ENCODE measurements at places on chromosomes 7 and 10. TPM values are rescaled to one million over a fixed set of nuclear protein-coding genes. Genes with fewer than 3 reads are reported as not detected.
A peak's percentile ranks its signal among the peaks of the same experiment; 100 is the strongest.

DNA sequence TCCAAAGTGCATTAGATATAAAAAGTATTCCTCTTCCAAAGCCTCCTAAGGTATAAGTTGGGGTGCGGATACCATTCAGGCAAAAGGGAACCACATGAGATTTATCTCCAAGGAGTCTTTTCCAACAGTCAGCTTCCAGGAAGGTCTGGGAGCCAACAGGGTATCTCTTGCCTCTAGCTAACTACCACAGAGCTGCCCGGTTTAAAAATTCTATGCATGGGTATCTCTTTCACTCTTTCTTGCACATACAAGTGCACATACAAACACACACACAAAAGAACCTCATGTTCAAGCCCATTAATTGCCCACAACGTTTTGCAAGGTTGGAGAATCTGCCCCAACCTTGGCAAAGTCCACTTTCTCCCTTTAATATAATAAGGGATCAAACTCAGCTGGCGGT lies 80.7 kb downstream of the CDK6 start:
- no peak for DNase-seq
- H3K27me3 ChIP-seq = no peaks in the 10 kb centered on the region
- H3K27ac ChIP-seq = no peak overlapping the region
- no peaks in the 10 kb centered on the region for H3K4me1 ChIP-seq
- no peak overlapping the region for H3K4me3 ChIP-seq

Gene SMARCD3
- 51.0 TPM for total RNA-seq

DNA sequence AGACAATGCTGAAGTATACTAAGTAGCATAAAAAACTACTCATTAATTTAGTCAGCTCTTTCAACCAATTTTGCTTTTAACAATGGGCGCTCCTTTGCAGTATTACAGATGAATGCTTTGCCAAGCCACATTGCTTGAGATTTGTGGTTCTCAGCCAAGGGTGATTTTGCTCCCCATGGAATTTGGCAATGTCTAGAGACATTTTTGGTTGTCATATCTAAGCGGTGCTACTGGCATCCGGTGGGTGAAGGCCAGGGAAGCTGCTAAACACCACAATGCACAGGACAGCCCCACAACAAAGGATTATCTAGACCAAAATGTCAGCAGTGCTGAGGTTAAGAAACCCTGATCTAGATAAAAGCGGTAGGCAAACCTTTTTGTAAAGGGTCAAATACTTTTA lies 112.0 kb downstream of the UBE2H start:
- no peak overlapping the region for H3K4me3 ChIP-seq
- H3K36me3 ChIP-seq = peaks cover 3% of the 10 kb centered on the region
- peak overlapping the region; percentile 43 for H3K27ac ChIP-seq

Gene SPDYE2B
- total RNA-seq = not detected

GRCh38 chr10:33600381-33600780 lies 265.9 kb upstream of the NRP1 start:
- no peak overlapping the region for H3K27ac ChIP-seq
- no peak overlapping the region for H3K4me3 ChIP-seq
- no peaks in the 10 kb centered on the region for H3K27me3 ChIP-seq
- DNase-seq = no peak
- H3K36me3 ChIP-seq = no peaks in the 10 kb centered on the region

DNA sequence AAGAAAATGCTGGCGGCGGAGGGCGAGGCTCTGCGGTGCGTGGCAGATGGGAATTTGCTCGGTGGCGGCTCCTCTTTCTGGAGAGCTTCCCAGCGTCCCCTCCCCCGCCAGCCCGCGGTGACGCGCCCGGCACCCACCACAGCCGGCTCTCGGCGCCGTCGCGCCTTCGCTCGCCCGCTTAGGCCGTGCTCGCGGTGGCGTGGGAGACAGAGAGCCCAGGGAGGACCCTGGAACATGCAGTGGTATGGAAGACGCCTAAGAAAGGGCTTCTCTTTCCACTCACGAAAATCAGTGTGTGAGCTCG lies 576 bp upstream of the CSGALNACT2 start:
- peak overlapping the region; percentile 92 for H3K4me3 ChIP-seq
- H3K4me1 ChIP-seq = peaks cover 19% of the 10 kb centered on the region
- no peaks in the 10 kb centered on the region for H3K27me3 ChIP-seq
- H3K36me3 ChIP-seq = no peaks in the 10 kb centered on the region

- H3K4me3 ChIP-seq = no peak overlapping the region
- DNase-seq = peak; percentile 20
- H3K27me3 ChIP-seq = no peaks in the 10 kb centered on the region
- no peaks in the 10 kb centered on the region for H3K36me3 ChIP-seq
- H3K27ac ChIP-seq = no peak overlapping the region
Observed at GRCh38 chr10:117503244-117504205, 39.0 kb upstream of the EMX2 start.

Gene ENTPD1
- 112 TPM for total RNA-seq

- H3K27ac ChIP-seq = no peak overlapping the region
- no peaks in the 10 kb centered on the region for H3K36me3 ChIP-seq
Observed at GRCh38 chr7:36925207-36925606, 200.9 kb upstream of the AOAH start.

DNA sequence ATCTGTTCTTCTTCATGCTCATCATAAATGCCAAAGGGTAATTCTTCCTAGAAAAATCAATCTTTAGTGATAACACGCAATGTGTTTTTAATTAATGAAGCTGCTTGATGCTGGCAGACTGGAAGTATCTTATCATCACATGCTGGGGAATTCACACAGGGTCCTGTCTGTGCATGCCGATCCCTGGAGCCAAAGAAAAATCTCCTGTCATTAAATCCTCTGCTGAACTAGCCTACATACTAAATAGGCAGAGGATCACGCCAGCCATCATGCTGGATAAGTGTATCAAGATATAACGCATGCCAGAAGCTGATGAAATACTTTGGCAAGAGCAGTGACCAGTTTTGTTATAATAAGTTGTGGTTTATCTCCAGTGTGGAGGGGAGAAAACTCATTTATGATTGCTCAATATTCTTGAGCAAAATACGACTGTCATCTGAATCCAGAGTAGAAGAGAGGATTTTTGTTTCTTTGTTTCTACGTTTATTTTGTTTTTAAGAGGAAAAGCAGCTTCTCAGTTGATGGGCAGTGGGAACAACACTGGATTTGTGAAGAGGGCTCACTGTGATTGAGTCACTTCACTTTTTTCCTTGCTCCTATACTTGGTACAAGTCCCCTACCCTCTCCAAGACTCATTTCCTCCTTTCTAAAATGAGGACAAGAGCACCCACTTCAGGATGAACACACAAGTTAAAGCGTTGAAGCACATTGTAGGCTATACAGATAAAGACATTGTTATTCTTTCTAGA lies 649.1 kb downstream of the TNS3 start:
- H3K4me3 ChIP-seq = no peak overlapping the region
- peak; percentile 80 for DNase-seq
- no peaks in the 10 kb centered on the region for H3K27me3 ChIP-seq

Gene OGDHL
- total RNA-seq = 6.1 TPM

DNA sequence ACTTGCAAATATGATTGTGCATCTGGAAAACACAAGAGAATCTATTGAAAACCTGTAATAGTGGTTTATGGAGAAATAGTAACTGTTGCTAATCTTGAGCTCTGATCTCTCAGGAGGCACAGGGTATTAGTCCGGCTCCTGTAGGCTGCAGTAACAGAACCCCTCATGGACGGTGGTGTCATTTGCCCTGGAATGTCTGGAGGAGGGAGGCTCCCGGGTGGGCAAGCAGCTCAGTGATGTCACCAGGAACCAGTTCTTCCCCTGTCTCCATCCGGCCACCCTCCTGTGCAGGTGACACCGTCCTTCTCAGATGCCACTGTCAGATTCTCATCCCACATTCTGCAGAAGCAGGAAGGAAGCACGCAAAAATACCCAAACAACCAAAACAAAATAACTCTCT lies 29.3 kb downstream of the INPP5A start:
- H3K4me1 ChIP-seq = peaks cover 49% of the 10 kb centered on the region
- no peaks in the 10 kb centered on the region for H3K36me3 ChIP-seq
- no peaks in the 10 kb centered on the region for H3K27me3 ChIP-seq
- DNase-seq = peak; percentile 32
- H3K4me3 ChIP-seq = no peak overlapping the region

DNA sequence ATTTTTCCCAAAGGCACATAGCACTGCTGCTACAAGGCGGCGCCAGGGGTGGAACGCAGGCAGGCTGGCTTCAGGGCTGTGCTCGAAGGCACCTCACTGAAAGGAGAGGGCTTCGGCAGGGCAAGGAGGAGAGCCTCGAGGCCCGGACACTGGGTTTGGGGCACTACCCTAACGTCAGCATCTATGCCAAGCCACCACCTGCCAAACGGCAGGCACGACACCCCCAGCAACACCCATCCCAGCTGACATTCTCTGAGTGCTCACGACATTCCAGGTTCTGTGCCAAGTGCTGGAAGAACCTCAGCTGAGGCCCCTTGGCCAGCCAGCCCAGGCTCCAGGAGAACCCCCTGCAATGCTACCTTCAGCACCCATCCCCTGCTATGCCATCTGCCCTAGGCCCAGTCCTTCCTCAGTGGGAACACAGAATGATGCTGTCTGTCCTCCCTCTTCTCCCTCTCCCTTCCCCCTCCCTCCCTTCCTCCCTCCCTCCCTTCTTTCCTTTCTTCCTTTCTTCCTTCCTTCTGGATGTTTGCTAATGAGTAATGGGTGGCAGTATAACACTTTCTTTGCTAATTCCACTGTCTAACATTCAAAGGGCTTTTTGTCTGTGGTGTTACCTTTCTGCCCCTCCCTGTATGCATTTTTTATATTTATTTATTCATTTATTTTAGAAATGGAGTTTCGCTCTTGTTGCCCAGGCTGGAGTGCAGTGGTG lies 24.3 kb downstream of the ZCCHC24 start:
- peak; percentile 59 for DNase-seq
- H3K27ac ChIP-seq = peak overlapping the region; percentile 69
- no peaks in the 10 kb centered on the region for H3K27me3 ChIP-seq
- peaks cover 98% of the 10 kb centered on the region for H3K4me1 ChIP-seq
- no peak overlapping the region for H3K4me3 ChIP-seq

GRCh38 chr10:131220601-131221171 lies 90.8 kb downstream of the TCERG1L start:
- H3K4me3 ChIP-seq = no peak overlapping the region
- no peaks in the 10 kb centered on the region for H3K27me3 ChIP-seq
- no peak overlapping the region for H3K27ac ChIP-seq
- no peaks in the 10 kb centered on the region for H3K4me1 ChIP-seq
- DNase-seq = no peak
- no peaks in the 10 kb centered on the region for H3K36me3 ChIP-seq

DNA sequence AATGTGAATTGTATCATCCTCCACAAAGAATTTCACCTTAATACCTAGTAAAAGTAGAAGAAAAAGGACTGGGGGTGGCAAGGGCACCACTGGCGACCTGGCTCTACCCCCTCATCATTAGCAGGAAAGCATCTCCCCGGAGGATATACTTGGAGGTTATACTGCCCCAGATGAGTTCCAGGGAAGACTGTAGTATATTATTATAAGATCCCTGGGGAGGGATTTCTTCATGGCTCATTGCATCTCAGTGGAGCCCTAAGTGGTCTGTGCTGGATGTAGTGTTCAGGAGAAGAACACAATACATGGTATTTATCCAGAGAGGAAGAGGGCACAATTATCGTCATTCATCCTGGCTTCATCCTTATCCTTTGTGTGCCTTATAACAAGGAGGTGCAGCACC lies 14.2 kb upstream of the DYNC1I1 start:
- no peaks in the 10 kb centered on the region for H3K4me1 ChIP-seq
- DNase-seq = no peak
- H3K36me3 ChIP-seq = no peaks in the 10 kb centered on the region
- no peak overlapping the region for H3K4me3 ChIP-seq

DNA sequence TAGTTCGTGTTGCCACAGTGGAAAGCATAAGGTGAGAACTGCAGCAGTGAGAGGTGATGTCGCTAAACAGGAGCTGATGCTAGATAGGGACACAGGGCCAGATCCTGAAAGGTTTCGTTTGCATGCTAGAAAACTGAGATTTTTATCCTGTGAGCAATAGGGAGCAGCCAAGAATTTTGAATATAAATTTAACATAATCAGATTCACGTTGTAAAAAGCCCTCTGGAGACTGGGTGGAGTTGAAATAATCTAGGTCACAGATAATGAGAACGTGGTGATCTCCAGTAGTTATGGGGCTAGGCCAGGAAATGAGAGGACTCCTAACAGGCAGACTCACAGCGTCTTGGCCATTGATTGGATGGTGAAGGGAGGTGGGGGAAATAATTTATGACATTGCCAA lies 92.1 kb upstream of the IMMP2L start:
- no peak overlapping the region for H3K27ac ChIP-seq
- H3K27me3 ChIP-seq = no peaks in the 10 kb centered on the region
- H3K4me1 ChIP-seq = no peaks in the 10 kb centered on the region

Gene GLI3
- 17.2 TPM for total RNA-seq

- DNase-seq = no peak
- H3K4me3 ChIP-seq = no peak overlapping the region
- no peaks in the 10 kb centered on the region for H3K4me1 ChIP-seq
- H3K27ac ChIP-seq = no peak overlapping the region
- H3K27me3 ChIP-seq = no peaks in the 10 kb centered on the region
Observed at GRCh38 chr10:1310271-1310789, 254.1 kb downstream of the WDR37 start.

DNA sequence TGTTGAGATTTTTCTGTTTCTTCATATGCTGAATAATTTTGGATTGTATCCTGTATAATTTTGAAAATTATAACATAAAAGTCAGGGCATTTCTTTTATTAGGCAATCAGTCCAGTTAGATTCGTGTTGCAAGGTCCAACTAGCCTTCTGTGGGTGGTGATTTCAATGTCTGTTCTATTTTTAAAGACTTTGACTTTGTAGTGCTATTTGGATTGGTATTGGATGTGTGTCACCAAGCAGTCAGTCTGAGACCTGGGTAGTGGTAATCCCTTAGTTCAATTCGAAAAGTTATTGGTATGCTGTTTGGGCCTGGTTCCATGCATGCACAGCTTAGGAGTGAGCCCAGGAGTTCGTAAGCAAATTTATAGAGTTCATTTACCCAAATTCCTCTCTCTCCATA lies 82.2 kb downstream of the EPDR1 start:
- no peak overlapping the region for H3K27ac ChIP-seq
- no peaks in the 10 kb centered on the region for H3K27me3 ChIP-seq
- H3K36me3 ChIP-seq = no peaks in the 10 kb centered on the region
- H3K4me1 ChIP-seq = peaks cover 6% of the 10 kb centered on the region

DNA sequence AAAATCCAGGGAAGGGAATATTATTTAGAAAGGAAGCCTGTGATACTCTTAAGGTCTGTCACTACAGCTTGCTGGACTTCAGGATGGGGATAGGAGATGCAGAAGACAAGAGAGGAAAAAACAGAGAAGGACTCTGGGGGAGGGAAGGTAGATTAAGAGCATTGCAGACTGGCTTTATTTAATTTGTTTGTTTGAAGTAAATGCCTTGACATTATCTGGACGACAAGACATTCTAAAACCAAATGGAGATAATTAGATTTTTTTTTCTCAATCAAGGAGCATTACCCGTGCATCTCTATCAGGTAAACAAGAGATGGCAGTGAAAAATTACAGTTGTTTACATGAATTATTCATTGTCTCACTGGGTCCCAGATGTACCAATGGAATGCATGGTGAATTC lies 24.3 kb downstream of the ACTA2 start:
- H3K27ac ChIP-seq = no peak overlapping the region
- no peak overlapping the region for H3K4me3 ChIP-seq
- no peak for DNase-seq
- peaks cover 34% of the 10 kb centered on the region for H3K4me1 ChIP-seq

Gene C7orf33
- total RNA-seq = not detected

GRCh38 chr10:45819552-45819951 lies 27.7 kb downstream of the AGAP4 start:
- no peak overlapping the region for H3K4me3 ChIP-seq
- no peak overlapping the region for H3K27ac ChIP-seq
- no peak for DNase-seq

All from sigmoid colon (tissue), 7 donors.